ENCODE measurements at places on chromosomes 4 and X.

DNA sequence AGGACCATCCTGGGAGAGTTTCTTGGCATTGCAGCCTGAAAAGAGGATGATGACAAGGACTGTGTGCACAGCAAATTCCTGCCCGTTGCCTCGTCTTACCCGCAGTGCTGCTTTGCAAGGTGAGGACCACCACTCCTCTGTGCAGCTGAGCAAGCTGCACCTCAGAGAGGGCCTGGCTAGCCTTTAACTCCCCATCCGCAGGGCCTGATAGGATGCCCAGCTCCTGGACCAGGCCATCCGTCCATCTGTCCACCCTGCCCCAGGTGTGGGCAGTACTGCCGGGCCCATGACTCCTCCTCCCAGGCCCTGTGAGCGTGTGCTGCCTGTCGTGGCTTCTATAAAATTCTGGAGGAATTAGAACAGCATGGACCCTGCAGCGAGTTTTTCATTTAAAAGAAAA, 43.9 kb upstream of the PPP2R2C start:
- DNase-seq, result no peak

DNA sequence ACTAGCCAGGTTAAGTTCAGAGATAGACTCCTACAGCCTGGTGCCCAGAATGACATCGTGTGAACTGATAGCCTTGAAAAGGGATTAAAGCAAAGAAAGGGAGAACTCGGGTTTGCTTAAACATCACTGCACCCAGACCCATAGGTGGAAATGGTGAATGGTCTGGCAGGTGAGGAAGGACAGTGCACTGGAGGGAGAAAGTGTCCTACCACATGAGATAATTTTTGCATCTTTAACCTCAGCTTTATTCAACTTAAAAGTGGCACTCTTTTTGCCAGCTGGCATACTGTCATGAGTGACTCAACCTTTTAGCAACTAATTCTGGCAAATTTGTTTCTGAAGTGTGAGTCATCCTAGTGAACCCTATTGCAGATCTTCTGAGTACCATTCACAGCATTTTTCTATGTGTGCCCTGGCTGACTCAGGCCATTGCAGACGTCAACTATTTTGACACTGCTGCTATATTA, 53.0 kb upstream of the DAPP1 start:
- DNase-seq, result no peak

- no peak for DNase-seq
Observed at GRCh38 chr4:56755901-56756300, 65.6 kb downstream of the SPINK2 start.

- no peak for DNase-seq
Observed at GRCh38 chrX:79159800-79160199, 15.3 kb downstream of the GPR174 start.

DNA sequence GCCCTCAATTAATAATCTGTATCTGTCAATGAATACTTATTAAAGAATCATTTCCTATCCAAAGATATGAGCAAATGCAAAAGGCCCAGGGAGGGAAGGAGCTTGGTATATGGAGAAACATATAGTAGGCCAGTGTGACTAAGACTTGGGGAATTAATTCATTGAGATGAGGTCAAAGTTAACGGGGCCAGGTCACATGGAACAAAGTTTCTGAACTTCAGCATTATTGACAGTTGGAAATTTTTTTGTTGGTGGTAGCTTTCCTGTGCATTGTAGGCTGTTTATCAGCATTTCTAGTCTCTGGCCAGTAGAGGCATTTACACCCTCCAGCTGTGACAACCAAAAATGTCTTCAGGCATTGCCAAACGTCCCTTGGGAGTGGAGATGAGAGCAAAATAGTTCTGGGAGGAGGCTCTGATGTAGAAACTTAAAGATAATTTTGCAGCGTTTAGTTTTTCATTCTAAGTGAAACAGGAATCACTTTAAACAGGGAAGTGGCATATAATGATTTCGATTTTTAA, 202.0 kb downstream of the SLC4A4 start:
- no peak for DNase-seq

DNA sequence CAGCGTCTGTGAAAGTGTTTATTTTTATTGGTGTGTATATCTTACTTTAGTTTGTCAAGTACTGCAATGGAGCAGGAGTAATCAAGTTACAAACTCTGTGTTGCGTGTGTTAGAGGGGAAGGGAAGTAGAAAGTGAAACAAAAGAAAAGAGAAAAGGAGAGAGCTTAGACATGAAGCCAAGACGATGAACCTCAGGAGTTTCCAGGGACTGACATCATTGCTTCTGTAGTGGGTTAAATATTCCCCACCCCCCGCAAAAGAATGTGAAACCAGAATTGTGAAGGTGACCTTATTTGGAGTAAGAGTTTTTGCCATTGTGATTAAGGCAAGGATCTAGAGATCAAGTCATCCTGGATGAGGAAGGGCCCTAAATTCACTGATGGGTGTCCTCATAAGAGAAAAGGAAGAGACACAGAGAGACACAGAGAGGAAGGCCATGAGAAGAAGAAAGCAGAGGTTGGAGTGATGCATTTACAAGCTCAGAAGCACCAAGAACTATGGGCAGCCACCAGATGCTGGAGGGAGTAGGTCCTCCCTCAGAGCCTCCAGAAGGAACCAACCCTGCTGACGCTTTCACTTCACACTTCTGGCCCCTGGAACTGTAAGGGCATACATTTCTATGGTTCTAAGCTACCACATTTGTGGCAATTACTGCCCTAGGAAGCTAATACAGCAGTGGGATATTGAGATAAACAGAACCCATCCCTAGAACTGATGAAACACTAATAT, 173.6 kb upstream of the SFRP2 start:
- no peak for DNase-seq

- no peak for DNase-seq
Observed at GRCh38 chr4:78361621-78362120, 189.9 kb upstream of the ANXA3 start.

Data from progenitor cell of endocrine pancreas (in vitro differentiated cells).